ENCODE measurements at places on chromosomes 16 and 17. TPM values are rescaled to one million over a fixed set of nuclear protein-coding genes. Genes with fewer than 3 reads are reported as not detected.

- no peak for DNase-seq
Observed at GRCh38 chr16:50270510-50271147, 4.3 kb downstream of the ADCY7 start.

GRCh38 chr17:7177191-7177953, 1.8 kb downstream of the ASGR1 start:
- DNase-seq, result peak; percentile 76

DNA sequence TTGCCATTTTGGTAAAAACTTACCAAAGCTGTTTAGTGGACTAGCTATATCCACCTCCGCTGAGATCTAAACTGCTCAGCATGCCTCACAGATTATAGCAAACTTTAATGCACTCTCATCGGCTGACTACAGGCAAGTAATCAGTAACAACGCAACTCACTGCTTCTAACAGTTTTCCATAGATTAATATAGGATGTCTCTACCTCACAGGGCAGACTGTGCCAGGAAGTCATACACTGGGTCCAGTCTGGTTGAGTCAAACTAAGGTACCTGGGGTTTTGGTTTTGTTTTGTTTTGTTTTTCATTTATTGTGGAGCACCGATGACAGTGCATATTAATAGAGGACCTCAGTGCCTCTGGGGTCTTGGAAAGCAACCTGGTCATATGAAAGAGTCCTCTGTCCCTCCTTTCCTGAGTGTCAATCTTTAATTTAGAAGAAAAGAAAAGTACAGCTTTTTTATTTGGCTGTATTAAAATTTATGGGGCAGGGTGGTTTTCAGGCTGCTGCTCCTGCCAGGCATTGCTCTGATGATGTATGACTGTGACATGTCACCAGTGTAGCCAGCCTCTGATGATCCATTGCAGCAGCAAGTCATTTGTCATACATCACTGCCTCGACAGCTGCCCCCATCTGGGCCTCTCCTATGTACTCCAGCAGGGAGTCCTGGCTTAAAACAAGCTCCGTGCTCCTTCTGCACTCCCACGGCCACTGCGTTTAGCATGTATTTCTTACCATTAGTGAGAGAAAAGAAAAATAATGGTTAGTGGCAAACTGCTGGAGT, 854.1 kb downstream of the KCNJ2 start:
- DNase-seq, result no peak

Gene CCL17
- not detected for total RNA-seq

- no peak for DNase-seq
Observed at GRCh38 chr17:9522074-9522473, 53.5 kb downstream of the STX8 start.

Gene ERBB2
- 68.7 TPM for total RNA-seq

Gene OR3A3
- total RNA-seq, result not detected

DNA sequence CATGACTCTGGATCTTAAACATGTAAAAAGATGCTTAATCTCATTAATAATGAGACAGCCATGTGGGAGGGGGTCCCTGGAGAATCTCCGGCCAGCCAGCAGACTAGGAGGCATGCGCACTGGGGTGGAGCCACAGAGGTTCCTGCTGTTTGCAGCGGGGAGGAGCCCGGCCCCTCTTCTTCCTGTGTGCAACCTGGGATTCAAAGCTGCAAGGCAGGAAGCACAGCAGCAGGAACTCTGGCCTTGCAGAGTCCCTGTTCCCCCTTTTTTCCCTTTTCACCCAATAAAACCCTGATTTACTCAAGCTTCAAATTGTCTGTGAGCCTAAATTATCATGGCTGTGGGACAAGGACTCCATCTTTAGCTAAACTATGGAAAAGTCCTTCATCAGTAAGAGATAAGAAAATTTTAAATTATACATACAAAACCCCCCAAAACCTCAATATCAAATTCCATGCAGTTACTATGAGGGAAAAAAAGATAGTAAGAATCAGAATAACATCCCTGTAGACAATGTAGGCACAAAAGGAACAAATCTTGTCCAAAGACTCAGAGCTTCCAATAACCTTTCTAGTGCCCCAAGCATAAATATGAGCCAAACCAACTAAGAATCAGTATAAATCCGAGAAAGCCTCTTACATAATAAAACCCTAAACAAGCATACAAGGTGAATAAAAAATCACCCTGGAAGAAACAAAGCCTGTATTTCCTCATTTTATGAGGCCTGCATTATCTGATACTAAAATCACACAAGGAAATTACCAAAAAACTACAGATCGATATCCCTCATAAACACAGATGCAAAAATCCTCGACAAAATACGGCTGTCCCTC, 12.1 kb downstream of the CFDP1 start:
- DNase-seq, result peak; percentile 92

DNA sequence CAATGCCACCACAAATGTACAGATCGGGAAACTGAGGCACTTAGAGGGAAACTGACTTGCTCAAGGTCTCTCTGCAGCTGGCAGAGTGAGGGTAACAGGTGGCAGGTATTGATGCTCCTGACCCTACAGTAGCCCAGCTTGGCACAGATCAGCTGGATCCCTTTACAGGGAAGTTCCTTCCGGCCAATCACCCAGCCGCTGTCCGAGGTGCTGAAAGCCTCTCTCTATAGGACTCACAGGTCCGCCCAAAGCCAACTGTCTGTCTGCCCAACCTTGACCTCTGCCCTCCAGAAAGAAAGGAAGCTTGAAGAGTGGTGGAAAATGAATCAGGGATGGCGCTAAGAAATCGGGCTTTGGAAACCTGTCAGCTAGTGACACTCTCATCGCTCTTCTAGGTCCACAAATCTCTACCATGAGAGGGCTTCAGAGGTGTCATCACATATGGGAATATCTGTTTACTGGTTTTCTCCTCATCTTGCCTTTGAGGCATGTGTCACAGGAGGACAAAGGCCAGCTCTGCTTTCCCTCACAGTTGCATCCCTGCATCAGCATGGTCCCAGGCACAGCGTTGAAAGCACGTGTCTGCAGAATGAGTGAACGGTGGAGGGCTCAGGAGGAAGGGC, 246.2 kb downstream of the KATNIP start:
- no peak for DNase-seq

DNA sequence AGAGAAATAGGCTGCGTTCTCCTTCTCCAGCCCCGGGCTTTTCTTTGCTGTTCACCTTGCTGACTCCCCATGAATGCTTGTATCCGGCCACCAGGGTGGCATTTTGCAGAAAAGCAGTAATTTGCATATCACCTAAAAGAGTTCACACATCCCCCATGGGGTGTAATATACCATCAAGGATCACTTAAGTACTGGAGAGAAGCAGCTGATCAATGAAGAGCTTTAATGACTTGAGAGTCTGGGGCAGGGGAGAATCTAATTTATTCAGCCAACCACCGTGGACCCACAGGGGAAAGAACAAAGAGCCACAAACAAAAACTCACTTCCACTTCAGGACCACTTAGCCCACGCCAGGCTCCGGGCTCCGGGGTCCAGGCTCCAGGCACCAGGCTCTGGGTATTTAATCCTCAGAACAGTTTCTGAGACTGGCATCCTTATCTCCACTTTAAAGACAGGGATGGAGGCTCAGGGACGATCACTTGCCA, 33.9 kb upstream of the SEC14L1 start:
- DNase-seq, result no peak

DNA sequence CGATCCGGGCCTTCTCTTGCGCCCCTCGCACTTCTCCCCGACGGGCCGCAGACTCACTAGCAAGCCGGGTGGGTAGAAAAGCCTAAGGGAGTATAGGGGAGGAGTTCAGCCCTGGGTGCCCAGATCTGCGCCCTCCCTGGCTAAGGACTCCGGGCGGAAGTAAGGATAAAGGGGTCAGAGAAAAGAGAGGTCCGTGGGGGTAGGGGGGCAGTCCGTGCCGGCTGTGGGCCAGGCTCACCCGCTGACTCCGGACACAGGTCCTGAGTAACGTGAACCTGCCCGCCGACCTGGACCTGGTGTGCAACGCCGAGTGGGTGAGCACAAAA, 1.8 kb downstream of the NAGS start:
- DNase-seq, result no peak

DNA sequence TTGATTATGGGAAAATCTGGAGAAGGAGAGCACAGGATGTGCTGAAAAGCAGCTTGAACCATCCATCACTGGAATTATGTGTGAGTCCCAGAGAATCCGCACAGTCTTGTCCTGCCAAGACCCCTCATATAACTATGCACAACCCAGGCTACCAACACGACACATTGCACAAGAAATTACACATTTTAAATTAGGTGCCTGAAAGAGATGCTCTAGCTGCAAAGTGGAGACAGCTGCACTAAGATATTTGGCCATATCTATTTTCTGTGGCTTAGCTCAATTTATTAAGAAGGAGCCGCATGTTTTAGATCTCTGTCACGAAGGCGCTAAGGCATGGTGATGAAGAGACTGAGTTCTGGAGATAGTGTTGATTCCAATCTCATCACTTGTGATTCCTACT, 1308.4 kb downstream of the CDH8 start:
- DNase-seq, result no peak

Gene LPO
- not detected for total RNA-seq
